Pancreas (tissue), 10 donors: ENCODE measurements at places on chromosomes 5 and 9. TPM values are rescaled to one million over a fixed set of nuclear protein-coding genes. Genes with fewer than 3 reads are reported as not detected.

The SLC45A2 gene
- total RNA-seq, result 0.20 TPM

The GGTA1 gene
- 2.7 TPM for total RNA-seq

The SLC36A2 gene
- total RNA-seq, result not detected

DNA sequence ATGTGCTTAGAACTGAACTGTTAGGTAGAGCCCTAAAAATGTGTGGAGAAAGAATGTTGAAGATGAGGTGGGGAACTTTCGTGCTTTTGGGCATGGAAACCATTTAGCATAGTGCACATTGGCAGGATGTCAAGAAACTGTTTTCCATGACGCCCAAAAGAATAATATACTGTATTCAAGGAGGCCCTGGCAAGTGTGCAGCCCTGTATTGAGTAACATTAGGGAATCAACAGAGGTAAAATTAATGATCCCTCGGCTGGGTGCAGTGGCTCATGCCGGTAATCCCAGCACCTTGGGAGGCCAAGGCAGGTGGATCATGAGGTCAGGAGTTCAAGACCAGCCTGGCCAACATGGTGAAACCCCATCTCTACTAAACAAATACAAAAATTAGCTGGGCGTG, 20.9 kb upstream of the PLIN2 start:
- DNase-seq, result no peak

- no peak for DNase-seq
These were observed 92.6 kb upstream of the CDH6 start for GRCh38 chr5:31100781-31101310.

DNA sequence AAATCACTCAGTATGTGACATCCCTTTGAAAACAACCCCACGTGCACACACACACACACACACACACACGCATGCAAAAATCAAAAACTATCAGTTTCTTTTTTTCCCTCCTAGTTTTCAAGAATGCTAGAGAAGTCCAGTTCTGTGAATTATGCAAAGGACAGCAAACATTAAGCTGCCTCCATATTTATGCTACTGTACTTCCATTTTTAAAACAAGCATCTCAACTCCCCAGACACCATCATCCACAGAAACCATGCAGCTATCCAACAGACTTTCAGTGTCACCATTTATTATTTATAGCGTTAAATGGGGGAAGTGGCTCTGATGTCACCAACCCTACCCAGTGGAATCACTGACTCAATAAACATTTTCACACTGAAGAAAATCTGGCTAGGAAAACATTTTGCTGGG, 1.6 kb downstream of the FBXW11 start:
- DNase-seq, result no peak
